ENCODE measurements at places on chromosomes 2 and 18.

- ATAC-seq: no peak
These were observed 23.3 kb upstream of the EXOC6B start for GRCh38 chr2:72849138-72849462.

- no peak for ATAC-seq
These were observed 1199.1 kb upstream of the GYPC start for GRCh38 chr2:125456693-125457363.

- ATAC-seq: no peak
These were observed 479.6 kb downstream of the STK39 start for GRCh38 chr2:167767830-167768229.

DNA sequence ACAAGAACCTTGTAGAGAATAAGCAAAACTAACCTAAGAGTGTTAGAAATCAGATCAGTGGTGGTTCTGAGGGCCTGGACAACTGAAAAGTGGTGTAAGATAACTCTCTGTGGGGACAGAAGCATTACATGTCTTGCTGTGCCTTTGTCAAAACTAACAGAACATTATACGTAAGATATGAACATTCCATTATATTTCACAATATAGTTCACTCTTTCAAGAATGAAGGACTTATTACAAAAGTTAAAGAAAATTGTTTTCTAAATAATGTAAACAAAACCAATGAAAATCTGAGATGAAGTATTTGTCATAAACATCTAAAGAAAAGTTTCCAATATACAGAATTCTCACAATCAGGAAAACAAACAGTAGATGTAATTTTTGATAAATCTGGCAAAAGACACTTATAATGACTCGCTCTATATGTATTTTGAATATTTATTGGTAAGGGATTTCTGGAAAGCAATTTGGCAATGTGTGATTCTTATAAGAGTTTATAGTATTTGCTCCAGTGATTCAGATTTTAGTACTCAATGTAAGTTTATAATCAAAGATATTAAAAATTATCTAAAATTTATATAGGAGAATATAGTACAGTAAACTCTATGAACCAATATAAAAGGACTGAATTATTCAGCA, 258.4 kb downstream of the CD226 start:
- ATAC-seq: no peak

DNA sequence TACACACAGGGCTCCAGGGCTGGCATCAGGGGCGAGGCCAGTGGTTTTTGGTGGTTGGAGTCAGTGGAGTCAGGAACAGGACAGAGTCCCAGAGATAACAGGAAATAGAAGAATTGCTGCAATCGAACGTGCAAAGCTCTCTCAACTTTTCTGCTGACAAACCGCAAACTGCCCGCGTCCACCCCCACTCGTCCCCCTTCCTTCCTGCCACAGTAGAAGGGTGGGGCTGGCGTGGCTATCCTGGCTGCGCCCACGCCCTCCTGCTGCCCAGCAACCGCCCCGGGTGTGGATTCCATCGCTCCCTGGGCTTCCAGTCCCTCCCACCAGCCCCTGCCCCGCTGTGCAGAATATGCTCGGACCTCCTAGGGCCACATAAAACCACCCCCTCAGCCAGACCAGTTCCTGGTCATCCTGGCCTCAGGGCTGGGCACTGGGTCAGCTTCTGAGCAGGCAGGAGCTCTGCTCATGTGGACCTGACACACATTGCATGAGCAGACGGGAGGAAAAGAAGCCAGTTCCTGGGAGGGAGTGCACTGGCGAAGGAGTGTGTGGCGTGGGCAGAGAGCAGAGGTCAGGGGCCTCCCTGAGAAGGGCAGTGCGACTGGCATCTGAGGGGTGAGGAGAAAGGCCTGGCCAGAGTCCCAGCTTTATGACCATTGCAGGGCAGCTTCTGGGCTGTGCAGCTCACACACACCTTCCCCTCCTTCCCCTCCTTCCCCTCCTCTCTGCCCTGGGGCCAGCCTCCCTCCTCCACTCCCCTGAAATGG, 85.4 kb upstream of the ATG16L1 start:
- ATAC-seq: peak; percentile 60

GRCh38 chr2:64023485-64024258, 4.4 kb upstream of the VPS54 start:
- ATAC-seq: no peak

DNA sequence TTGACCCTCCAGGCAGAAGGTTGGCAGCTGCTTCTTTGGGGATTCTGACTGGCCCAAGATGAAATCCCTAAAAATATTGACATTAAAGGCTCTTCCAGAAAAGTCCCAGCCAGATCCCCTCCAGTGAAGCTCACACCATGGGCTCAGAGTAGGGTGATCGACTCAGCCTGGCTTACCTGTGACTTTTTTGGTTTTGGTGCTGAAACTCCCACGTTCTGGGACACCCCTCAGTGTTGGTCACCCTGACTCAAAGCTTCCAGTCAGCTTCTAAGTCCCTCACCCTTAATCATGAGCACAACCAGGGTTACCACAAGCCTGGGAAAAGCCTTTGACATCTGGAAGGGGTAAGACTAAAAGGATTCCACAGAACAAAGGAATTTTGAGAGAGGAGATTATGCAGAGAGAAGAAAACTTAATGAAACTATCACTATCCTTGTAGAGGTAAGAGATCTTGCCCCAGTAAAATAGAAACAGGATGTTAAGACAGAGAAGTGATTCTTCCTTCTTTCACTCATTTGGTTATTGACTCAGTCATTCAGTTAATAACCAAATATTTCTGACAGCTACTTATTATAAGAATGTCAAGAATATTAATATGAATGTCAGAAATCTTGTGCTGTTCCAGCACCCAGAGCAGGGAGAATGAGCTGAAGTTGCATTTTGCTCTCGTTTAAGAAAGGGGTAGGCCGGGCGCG, 66.8 kb upstream of the SEC11C start:
- peak; percentile 81 for ATAC-seq

DNA sequence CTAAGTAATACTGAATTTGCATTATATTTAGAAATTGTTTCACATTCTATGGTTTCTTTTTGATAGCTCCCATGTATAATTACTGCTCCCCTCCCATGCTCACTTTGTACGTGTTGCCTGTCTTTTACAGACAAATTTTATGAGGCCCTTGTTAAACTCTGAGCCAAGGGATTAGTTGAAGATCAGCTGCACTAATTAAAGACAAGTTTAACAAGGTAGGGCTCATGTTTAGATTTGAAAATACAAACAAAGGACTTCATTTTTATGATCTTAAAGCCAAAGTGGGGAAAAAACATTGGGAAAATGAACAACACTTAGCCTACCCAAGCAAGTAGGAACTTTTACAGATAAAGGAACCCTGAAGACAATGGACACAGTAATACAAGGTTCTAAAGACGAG, 46.2 kb downstream of the ARHGAP28 start:
- no peak for ATAC-seq

DNA sequence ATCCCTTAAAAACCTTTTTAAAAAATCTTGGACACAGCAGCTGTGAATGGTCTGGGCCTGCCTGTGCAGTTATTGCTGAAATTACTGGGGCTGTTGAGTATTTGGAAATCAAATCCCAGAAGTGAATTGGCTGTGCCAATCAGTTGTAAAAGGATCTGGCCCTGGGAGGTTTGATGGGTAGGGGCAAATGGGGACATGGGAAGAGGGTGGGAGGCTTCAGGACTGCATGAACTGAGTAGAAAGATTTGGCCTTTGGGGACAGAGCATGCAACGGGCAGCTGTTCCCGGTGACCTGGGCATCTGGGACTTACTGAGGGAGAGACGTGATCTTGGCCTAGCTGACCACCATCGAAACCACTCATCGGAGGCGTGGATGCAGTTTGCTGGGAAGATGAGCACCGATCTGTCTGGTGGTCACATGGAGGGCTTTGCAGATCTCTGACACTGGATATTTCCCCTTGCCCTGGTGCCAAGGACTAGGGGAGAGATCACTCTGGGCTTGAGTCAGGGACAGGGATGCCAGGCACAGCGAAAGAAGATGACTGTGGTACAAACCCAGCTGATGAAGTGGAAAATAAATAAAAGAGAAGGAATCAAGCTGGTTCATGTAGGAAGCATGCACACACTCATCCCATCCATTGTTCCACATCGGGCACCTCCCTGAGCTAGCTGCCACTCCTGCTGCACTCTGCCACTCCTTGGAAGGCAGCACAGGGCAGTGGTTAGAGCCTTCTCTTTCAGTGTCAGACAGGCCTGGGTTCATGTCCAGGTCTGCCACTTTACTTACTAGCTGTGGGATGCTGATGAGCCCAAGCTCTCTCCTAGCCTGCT, 58.4 kb downstream of the SEMA4F start:
- ATAC-seq: no peak

DNA sequence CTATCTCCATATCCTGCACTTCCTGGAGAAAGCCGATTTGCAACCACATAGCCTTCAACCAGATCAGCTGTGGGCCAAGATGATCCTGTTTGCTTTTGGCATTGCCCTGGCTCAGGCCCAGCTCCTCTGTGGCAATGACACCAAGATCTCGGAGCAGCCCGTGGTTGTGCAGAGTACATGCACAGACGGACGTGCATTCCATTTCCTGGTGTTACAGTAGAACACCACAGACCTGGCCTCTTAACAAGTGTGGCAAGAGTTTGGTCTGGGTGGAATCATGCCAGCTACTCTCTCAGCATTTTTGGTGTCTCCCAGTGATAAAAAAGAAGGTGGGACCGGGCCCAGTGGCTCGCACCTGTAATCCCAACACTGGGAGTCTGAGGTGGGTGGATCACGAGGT, 20.0 kb downstream of the MALT1 start:
- no peak for ATAC-seq

DNA sequence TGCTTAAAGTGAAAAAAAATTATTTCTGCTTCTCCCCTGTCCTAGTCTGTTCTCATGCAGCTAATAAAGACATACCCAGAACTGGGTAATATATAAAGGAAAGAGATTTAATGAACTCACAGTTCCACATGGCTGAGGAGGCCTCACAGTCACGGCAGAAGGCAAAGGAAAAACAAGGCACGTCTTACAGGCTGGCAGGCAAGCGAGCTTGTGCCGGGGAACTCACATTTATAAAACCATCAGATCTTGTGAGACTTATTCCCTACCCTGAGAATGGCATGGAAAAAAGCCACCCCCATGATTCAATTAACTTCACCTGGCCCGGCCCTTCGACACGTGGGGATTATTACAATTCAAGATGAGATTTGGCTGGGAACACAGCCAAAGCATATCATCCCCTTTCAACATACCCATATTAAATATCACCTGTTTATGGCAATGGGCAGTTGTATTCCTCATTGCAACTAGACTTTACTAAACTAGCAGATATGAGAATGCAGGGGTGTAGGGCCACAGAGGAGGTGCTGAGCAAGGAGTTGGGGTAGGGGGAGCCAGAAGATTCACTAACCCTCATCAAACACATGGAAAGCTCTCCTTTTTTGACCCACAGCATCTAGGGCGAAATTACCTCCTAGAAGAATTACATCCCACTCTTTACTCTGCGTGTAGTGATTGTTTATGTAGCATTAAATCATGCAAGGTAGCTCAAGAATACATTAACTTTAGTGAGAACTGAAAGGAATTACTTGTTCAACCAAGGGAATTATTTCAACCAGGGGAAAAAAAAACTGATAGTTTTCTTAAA, 183.3 kb upstream of the DOK6 start:
- ATAC-seq: no peak

GRCh38 chr2:42922293-42922692, 129.9 kb upstream of the HAAO start:
- no peak for ATAC-seq

GRCh38 chr2:178008636-178009289, 63.8 kb downstream of the PDE11A start:
- no peak for ATAC-seq

GRCh38 chr2:24702800-24703199, 90.4 kb downstream of the PTRHD1 start:
- ATAC-seq: peak; percentile 92

DNA sequence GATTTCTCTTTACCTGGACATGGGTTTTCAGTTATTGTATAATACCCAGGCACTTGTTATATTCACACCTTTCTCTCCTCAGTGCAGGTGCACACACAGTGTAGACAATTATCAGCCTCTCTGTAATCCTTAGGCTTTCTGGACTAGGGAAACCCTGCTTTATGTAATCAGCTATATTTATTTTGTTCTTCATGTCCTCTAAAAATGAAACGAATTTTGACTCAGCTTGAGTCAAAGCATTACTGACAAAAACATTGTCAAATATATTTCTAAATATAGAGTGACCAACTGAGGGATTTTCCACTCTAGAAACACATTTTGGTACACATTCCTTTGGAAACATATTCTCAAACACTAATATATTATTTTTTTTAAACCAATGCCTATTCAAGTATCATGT, 144.8 kb upstream of the GULP1 start:
- ATAC-seq: no peak

DNA sequence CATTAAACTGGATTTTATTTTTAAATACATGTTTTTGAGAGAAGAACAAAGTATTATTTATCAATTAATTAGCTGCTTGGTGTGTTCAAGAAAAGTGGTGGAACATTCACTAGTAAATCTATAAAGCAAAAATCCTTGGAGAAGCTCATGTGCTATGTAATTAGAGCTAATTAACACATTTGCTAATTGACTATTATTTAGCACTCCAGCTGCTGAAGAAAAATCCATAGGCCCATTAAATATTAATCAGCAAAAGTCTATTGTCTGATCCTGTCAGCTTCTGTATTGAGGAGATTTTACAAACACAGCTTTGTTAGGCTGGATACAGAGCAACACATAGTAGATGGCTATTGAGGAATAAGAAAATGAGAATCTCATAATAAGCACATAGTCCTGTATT, 336.1 kb downstream of the RBM43 start:
- no peak for ATAC-seq

DNA sequence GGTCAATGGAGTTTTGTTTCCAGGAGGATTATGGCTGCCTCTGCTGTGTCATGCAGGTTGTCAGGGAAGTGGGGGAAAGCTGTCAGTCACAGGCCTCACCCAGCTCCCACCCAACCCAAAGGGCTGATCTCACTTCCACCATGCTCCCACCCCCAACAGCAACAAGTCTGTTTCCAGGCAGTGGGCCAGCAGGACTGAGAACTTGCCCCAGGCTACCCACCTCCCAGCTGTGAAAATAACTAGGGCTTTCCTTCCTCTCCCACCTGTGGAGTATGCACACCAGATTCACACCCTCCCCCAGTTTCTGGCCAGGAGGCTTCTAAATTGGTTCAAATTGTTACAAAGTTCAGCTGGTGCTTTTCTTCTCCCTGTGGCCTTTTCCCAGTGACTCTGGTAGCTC, 95.6 kb upstream of the ACVR1 start:
- ATAC-seq: no peak

- no peak for ATAC-seq
These were observed 289.1 kb downstream of the TRIB2 start for GRCh38 chr2:13005761-13006335.

DNA sequence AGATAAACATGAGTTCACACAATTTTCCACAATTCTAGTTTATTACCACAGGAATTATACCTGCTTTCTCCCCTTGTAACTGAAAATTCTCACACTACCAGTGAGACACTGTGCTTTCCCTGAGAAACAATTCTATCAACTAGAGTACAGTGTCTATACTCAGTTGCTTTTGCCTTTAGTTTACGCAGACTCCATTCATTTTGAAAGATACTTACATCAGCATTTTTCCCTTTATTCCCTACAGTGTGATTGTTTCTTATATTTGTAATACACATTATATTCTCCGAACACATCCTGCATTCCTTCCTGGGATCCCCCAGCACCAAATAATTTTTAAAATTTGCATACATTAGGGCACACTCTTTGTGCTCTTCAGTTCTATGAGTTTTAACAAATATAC, 1455.5 kb downstream of the SUCLG1 start:
- no peak for ATAC-seq

GRCh38 chr18:2994020-2994589, 18.8 kb downstream of the LPIN2 start:
- no peak for ATAC-seq

- ATAC-seq: no peak
These were observed 81.4 kb upstream of the PKDCC start for GRCh38 chr2:41966431-41966893.

Measured in activated T-helper 17 cell treated with anti-CD3 and anti-CD28 coated beads, Interleukin-2, amount 50 U/mL, for 72 hours (primary cell).